CD4-positive, alpha-beta T cell treated with Interleukin-4 for 4 hours (primary cell): ENCODE measurements at places on chromosomes 5 and 9.

DNA sequence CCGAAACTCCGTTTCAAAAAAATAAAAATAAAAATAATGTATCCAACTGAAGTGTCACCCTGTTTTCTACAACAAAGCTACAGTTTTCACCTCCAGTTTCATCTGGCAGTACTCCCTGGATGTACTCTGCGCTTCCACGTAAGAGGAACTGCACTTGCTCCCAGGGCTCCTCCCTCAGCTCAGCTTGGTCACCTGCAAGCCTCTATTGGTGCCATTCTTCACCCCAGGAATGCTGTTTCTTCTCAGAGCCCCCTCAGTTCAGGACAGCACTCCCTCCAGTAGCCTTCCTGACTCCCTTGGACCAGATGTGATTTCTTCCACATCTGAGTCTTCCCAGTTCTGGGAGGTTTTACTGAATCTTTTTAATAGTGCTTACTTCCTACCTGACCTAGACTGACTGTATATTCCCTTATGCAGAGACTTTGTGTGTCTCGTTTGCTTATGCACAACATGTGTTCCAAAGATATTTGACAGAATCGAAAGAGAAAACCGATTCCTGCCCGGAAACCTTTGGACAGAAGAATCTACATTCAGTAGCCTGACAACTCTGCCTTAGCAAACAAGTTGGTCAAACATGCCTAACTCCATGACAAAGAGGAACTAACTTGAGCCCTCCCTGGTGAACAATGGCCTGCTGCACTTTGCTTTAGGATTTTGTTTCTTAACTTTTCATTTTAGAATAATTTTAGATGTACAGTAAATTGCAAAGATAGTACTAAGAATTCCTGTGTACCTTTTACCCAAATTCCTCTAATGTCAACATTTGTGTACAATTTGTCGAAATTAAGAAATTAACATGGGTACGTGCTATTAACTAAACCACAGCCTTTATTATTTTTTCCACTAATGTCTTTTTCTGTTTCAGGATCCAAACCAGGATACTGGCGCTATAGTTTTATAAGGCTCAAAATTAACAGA, 814 bp downstream of the CCDC125 start:
- DNase-seq: no peak

DNA sequence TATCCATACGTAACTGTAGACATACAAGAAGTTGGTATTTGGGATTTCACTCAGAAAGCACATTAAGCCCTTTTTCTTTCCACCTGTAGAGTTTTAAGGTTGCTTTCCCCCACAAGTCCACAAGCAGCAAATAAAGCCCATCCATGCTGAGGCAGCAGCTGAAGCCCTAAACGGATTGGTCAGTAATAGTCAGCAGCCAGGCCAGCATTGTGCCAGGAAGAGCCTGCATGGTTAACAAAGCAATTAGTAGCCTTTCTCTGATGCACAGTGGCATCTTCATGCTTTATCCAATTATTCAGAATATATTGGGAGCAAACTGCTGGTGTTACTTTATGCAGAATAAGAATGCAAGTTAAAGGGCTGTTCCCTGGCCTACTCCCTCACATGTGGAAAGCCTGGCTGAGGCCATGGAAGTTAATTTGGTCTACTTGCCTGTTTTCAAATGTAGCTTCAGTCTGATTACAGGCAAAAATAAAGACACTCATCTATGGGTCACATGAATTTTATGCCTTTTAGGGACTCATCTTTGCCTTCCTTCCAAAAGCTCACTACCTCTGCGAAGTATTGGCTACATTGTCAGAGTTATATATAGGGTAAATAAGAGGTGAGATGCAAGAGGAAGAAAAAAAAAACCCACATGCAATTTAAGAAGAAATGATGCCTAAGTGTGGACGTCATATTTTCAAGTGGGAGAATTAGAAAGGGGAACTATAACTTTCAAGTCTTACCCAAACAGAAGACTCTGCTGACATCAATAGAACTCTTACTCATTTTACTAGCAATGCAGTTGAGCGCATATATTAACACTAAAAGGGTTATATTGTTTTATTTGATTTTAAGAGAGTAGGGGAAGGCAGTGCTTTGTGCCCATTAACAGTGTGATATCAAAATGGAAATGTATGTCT, 15.9 kb downstream of the EBF1 start:
- DNase-seq: no peak

GRCh38 chr9:126690431-126691051, 76.8 kb downstream of the LMX1B start:
- DNase-seq: peak; percentile 39

- peak; percentile 11 for DNase-seq
Measured at GRCh38 chr5:150523472-150524350, 15.8 kb downstream of the NDST1 start.

DNA sequence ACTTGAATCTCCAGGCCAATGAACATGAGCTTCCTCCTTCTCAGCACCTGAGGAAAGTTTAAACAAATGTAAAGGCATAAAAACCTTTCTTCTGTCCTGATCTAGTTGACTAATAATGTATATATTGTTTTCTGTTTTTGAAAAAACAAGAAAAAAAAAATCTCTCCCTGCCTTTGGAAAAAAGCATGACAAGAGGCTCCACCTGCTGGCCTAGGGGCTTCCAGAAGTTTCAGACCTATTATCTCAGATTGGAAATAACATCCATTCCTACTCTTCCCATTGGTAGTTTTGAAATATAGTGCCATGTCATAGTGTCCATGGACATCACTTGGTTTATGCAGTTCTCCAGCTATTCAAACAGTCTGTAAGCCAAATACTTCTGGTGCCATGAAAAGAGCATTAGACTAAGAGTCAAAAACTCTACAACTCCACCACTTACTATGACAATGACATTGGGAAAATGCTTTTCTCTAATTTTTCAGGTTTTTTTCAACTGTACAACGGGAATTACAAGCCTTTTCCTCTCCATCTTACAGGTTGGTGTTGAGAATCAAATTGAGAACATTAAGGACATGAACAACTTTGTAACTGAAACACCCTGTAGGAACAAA, 409.6 kb upstream of the MPDZ start:
- DNase-seq: no peak

DNA sequence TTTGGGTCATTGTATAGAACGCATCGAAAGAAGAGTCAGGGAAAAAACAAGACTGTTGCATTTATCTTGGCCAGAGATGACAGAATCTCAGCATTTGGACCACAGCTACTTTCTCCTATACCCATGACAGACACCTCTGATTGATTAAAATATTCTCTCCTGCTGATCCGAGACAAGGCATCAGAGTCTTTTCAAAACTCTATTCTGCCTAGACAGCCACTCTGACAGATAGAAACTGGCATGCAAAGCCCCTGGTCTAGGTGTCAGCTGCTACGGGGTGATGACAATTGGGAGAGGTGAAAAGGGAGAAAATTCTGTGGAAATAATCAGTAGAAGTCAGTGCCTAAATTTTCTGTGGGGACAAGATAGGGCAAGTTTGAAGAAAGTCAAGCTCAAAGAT, 152.2 kb downstream of the PIK3R1 start:
- no peak for DNase-seq

DNA sequence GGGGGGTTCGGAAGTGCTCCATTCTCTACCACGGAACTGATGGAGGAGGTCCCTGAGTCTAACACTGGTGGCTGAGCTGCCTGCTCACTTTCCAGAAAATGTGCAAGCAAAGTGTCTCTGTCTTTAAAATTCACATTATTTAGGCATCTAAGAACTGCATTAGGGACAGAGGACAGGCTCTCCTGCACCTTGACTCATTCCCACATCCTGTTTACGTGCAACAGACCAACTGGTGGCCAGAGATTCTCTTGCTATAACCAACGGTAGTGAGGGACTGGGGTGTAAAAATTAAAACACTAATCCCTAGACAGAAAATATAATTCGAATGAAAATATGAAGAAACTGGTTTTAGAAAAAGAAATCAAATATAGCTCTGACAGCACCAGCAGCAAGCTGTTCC, 320.9 kb downstream of the IRX2 start:
- no peak for DNase-seq

GRCh38 chr5:109644829-109645228, 44.9 kb upstream of the MAN2A1 start:
- DNase-seq: no peak

GRCh38 chr5:94632024-94632423, 13.6 kb downstream of the SLF1 start:
- DNase-seq: no peak

DNA sequence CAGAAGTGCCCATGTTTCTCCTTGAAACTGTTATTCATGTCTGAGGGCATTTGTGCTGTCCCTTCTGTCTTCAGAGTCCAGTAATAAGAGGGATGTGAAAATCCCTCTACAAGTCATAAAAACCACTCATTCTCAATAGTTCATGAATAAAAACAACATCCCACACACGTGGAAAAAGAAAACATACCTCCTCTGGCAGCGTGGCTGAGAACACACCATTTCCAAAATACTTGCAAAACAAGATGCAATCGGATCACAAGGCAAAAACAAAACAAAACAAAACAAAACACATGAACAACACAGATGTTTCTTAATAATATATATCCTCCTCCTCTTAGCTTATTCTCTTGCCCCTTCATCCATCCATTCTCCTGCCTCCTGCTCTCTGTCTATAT, 71.0 kb upstream of the EQTN start:
- DNase-seq: no peak

DNA sequence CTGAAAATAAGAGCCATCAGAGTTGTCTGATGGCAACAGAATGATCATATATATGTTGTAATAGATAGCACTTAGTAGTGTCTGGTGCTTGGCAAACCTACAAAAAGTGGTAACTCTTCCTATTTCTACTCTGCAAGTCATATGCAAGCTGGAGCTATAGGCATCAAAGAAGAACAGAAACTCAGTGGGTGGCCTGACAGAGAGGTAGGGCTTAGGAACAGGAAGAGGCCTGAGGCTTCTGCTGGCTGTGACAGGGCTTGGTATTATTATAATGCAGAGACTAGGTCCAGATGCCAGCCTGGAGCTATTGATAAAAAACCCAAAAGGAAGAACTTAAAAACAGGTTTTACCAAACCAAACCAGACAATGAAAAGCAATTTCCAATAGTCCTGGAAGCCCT, 4.4 kb upstream of the DIAPH1 start:
- DNase-seq: no peak

DNA sequence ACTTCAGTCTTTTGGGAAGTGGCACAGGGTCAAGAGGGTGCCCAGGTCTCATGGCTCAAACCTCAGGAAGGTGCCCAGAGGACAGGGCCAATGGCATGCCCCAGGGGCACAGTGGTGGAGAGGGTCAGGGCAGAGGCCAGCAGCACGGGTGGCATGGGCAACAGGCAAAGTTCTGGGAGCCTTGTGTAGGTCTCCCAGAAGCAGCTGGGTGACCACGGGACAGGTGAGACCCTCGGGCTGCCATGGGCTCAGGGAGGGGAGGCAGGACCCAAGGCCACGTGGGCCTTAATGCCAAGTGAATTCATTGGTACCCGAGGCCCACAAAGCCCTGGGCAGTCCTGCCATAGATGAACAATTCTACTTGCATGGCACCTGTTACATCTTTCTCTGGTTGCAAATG, 72.4 kb upstream of the ADAMTS2 start:
- DNase-seq: no peak

GRCh38 chr9:70079417-70080037, 35.9 kb downstream of the MAMDC2 start:
- DNase-seq: no peak

DNA sequence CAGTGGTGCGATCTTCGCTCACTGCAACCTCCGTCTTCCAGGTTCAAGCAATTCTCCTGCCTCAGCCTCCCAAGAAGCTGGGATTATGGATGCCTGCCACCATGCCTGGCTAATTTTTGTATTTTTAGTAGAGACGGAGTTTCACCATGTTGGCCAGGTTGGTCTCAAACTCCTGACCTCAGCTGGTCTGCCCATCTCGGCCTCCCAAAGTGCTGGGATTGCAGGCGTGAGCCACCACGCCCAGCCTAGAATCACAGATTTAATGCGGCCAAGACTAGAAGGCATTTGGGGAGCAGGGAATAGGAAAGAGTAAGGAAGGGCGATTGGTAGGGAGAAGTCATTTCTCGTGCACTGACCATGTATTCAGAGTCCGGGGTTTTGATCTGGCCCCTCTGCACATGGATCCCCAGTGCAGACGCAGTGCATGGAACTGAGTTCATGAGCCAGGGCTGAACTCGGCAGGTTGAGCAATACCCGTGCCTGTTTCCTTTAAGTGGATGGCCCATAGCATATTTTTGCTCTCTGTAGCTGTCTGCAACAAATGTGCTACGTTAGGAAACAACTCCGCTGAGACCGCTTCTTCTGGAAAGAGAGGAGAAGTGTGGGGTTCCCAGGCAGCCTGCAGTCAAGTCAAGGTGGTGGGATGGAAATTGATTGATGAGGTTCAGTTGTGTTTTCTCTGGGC, 3.4 kb upstream of the HMCN2 start:
- DNase-seq: no peak

DNA sequence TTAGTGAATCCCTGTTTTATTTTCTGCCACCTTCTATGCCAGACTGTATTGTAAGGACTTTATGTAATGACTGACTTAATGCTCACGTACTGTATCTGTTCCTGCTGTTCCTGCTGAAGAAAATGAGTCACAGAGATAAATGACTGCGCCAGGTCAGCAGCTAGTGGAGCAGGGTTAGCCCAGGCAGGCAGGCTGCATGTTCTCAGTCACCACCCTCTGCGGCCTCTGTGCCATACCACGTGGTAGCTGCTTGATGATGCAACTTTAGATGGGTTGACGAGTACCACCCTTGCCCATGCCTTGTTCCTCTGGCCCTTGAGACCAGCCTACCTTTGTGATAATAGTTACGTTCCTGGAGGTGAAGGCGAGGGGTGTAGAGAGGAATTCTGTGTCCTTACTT, 161.9 kb downstream of the TRIO start:
- DNase-seq: no peak

- no peak for DNase-seq
Measured at GRCh38 chr5:169173372-169173771, 127.6 kb downstream of the SLIT3 start.

- DNase-seq: no peak
Measured at GRCh38 chr9:72362118-72362531, 2.9 kb downstream of the ZFAND5 start.

DNA sequence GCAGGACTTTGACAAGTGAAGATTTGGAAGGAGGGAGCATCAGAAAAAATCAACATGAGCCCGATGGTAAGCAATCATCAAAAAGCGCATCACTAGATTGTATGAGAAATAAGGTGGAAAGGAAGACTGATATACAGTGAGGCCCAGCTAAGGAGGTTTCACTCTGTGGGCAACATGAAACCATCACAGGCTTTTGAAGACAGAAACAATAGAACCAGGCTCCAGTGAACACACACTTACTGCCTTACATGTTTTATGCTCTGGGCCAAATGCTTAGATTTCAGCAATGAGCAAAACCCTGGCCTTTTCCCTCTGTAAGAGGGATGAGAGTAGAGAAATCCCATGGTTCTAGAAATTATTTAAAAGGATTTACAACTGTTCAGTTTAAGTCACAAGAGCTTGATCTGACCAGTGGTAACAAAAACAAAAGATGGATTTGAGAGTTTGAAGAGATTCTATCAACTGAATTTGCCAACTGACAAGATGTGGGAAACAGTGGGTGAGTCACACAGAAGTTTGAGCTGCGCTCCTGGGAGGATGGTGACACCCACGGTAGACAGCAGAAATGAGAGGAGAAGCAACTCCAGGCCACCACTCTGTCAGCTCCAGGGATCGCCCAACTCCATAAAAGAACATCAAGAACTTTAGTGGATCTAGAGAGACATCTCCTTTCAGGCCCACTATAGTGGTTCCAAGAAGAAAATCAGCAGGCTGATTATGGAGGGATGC, 261.8 kb downstream of the MCTP1 start:
- no peak for DNase-seq
